HCT116 (cell line): ENCODE measurements at places on chromosomes 16 and 17. TPM values are rescaled to one million over a fixed set of nuclear protein-coding genes. Genes with fewer than 3 reads are reported as not detected.

The CCL7 gene
- total RNA-seq: not detected

DNA sequence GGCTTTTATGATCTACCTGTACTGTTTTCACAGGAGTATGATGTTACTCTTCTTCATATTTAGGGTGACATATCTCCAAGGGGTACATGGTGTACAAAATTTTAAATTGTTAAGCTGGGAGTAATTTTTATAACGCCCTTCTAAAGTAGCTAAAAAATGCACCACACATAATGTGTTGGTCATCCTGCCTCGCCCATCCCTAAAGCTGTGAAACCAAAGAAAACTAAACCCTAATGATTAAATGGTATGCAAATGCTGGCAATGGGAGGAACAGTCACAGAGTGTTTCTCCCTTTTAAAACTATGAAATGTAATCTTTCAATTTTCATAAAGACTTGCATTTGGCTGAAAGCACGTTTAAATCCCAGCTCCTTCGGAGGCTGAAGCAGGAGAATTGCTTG, 2.0 kb upstream of the KRT24 start:
- no peaks in the 10 kb centered on the region for H3K4me1 ChIP-seq
- no peak overlapping the region for H3K27ac ChIP-seq
- H3K4me3 ChIP-seq: no peak overlapping the region
- no peaks in the 10 kb centered on the region for H3K27me3 ChIP-seq

The SLC22A31 gene
- total RNA-seq: 53.7 TPM

The ASGR2 gene
- 0.32 TPM for total RNA-seq

DNA sequence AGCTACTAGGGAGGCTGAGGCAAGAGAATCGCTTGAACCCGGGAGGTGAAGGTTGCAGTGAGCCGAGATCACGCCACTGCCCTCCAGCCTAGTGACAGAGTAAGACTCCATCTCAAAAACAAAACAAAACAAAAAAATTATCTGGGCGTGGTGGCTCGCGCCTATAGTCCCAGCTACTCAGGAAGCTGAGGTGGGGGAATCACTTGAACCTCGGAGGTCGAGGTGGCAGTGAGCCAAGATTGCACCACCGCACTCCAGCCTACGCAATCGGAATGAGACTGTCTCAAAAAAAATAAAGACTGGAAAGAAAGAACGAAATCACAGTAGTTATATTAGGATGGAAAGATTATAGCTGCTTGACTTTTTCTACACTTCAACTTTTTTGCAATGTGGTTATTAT, 18.9 kb downstream of the COG1 start:
- peaks cover 30% of the 10 kb centered on the region for H3K36me3 ChIP-seq
- no peak overlapping the region for H3K27ac ChIP-seq

DNA sequence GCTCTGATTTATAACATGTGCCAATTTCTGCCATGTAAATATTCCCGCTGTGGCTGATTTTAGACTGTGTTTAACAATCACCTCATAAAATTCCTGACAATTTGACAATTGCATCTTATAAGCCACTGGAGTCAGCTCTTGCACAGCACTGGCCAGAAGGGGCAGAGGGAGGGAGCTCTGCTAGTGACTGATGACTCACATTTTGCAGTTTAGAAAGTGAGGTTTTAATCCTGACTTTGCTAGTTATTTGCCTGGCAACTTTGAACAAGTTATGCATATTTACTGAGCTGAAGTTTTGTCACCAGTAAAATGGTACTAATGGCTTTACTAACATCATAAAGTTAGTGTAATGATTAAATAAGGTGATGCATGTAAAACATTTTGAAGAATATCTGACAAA, 452.3 kb downstream of the CNTNAP4 start:
- no peak overlapping the region for H3K4me3 ChIP-seq
- H3K4me1 ChIP-seq: no peaks in the 10 kb centered on the region

DNA sequence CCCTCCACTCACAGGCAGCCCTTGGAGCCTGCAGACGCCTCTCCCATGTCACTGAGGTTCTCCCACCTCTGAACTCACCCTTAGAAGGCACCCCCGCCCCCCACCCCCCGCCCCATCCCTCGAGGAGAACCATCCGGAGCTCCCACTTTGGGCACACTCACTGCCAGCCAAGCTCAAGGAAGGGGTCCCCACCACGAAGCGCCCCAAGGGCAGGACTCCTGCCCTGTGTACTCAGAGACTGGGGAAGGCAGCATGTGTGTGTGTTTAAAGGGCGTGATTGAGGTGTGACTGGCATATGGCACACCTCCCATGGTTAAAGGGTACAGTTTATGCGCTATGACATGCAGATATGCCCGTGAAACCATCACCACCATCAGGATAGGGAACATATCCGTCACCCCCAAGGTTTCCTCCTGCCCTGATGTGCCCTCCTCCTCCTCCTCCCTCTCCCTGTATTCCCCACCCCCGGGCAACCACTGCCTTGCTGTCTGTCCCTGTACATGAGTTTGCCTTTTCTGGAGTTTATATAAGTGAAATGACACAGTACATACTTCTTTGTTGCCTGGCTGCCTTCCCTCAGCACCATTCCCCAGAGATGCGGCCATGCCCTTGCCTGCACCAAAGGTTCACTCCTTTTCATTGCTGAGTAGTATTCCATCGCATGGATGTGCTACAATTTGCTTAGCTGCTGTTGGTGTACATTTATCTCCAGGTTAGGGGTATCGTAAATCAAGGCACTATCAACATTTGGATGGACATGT, 14.0 kb upstream of the RBFOX3 start:
- H3K27me3 ChIP-seq: peaks cover 31% of the 10 kb centered on the region; the same call in 1 of the 2 replicates
- peaks cover 12% of the 10 kb centered on the region; the same call in 1 of the 2 replicates for H3K4me1 ChIP-seq
- DNase-seq: no peak
- H3K27ac ChIP-seq: no peak overlapping the region

DNA sequence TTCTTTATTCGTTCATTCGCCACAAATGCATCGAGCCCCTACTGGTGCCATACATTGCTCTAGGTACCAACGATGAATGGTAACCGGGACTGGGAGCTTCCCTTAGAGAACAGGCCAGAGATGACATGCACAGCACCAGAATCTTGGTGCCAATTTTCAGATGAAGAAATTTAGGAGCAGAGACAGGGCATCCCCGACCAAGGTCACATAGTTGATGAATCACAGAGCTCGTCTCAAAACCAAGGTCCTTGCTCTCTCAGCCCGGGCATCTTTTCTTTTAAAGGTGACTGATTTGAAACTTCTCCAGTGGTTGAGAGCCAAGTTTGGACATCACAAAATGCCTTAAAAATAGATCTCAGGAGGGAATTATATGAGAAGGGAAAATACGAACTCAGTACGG, 73.2 kb upstream of the C16orf82 start:
- DNase-seq: no peak
- no peak overlapping the region for H3K27ac ChIP-seq
- H3K4me1 ChIP-seq: no peaks in the 10 kb centered on the region
- no peaks in the 10 kb centered on the region for H3K36me3 ChIP-seq
- peaks cover 67% of the 10 kb centered on the region for H3K27me3 ChIP-seq

- H3K36me3 ChIP-seq: peaks cover 43% of the 10 kb centered on the region
- H3K4me3 ChIP-seq: no peak overlapping the region
These were observed 178.3 kb downstream of the MRTFB start for GRCh38 chr16:14249291-14250032.

GRCh38 chr17:79007504-79008381, 1.8 kb downstream of the CANT1 start:
- no peak overlapping the region; the same call in 1 of the 2 replicates for H3K4me3 ChIP-seq
- no peak for DNase-seq
- no peaks in the 10 kb centered on the region for H3K27me3 ChIP-seq
- H3K4me1 ChIP-seq: peaks cover 59% of the 10 kb centered on the region

- no peak for DNase-seq
- H3K4me3 ChIP-seq: no peak overlapping the region
- H3K4me1 ChIP-seq: no peaks in the 10 kb centered on the region
- H3K36me3 ChIP-seq: peaks cover 99% of the 10 kb centered on the region
- H3K27ac ChIP-seq: no peak overlapping the region
These were observed 9.0 kb downstream of the SRRM2 start for GRCh38 chr16:2761472-2761871.

The ZNF629 gene
- total RNA-seq: 18.4 TPM

DNA sequence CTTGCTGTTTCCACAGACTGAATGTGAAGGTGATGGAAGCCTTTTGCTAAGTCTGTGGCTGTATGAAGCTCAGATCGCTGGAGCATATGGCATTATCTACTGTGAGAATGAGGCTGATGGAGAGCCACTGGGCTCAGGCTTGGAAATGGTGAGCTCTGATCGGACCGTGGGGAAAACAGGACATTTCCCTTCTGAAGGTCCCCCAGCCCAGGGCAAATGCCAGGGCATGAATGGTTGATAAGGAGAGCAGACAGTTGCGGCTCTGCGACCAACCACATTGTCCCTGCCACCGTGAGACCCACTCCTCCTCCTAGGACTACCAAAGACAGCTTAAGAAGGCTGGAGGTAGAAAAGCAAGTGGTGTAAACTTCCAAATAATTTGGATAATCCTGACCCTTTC, 4.7 kb upstream of the CUEDC1 start:
- no peaks in the 10 kb centered on the region for H3K36me3 ChIP-seq
- DNase-seq: no peak
- no peak overlapping the region for H3K4me3 ChIP-seq
- no peaks in the 10 kb centered on the region for H3K27me3 ChIP-seq
- peaks cover 19% of the 10 kb centered on the region for H3K4me1 ChIP-seq
- no peak overlapping the region for H3K27ac ChIP-seq

The DNAI2 gene
- not detected for total RNA-seq

DNA sequence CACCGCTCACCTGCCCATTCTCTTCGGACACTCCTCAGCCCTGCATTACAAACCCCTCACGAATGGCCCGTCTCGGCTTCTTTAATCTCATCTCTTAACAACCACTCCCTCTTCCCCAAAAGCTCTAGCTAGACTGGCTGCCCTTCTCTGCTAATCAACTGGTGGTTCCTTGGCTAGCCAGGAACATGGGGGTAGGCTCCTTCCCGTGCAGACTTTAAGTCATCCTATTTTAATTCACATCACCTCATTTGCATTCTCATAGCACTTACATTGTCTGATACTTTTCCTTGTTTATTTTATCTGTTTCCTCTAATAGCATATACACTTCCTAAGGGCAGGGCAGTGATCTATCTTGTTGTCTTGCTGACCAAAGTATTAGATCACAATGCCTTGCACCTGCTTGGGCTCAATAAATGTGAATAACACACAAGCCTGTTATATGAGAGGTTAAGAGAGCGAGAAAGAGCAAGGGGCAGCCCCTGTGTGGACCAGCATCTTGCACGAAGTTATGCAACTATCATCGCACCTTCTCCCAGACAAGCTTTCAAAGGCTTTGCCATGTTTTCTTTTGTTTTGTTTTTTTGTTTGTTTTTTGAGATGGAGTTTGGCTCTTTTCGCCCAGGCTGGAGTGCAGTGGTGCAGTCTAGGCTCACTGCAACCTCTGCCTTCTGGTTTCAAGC, 9.8 kb downstream of the TP53 start:
- H3K27me3 ChIP-seq: no peaks in the 10 kb centered on the region
- DNase-seq: no peak
- no peak overlapping the region for H3K27ac ChIP-seq
- no peaks in the 10 kb centered on the region for H3K4me1 ChIP-seq

- no peak overlapping the region for H3K4me3 ChIP-seq
- no peaks in the 10 kb centered on the region for H3K36me3 ChIP-seq
- no peaks in the 10 kb centered on the region for H3K4me1 ChIP-seq
- no peak overlapping the region for H3K27ac ChIP-seq
These were observed 650.4 kb upstream of the RBFOX1 start for GRCh38 chr16:6682142-6682811.

DNA sequence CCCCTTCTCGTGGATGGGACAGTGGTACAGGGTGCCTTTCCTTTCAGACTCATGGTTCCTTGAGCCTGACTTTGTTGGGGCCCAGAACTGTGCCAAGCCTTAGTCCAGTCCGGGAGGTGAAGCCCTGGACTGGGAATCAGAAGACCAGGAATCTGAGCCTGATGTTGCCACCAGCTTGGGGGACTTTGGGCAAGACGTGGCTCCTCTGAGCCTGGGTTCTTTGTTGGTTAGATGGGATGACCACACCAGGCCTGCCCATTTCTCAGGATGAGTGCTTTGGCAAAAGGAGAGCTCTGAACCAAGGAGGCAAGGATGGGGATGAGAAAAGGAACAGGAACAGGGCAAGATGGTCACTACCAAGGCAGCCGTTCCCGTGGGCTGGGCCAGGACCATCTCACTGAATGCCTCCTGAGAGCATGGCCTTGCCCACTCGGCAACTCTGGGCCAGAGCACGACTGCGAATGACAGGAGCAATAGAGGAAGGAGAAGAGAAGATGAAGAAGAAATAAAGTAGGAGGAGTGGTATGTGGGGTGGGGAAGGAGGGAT, 32.5 kb downstream of the PITPNM3 start:
- peak overlapping the region; percentile 46 for H3K4me3 ChIP-seq
- no peaks in the 10 kb centered on the region for H3K27me3 ChIP-seq
- no peaks in the 10 kb centered on the region for H3K36me3 ChIP-seq
- H3K4me1 ChIP-seq: peaks cover 21% of the 10 kb centered on the region
- peak overlapping the region; percentile 29; the same call in 1 of the 2 replicates for H3K27ac ChIP-seq
- no peak for DNase-seq

The TAC4 gene
- total RNA-seq: not detected

DNA sequence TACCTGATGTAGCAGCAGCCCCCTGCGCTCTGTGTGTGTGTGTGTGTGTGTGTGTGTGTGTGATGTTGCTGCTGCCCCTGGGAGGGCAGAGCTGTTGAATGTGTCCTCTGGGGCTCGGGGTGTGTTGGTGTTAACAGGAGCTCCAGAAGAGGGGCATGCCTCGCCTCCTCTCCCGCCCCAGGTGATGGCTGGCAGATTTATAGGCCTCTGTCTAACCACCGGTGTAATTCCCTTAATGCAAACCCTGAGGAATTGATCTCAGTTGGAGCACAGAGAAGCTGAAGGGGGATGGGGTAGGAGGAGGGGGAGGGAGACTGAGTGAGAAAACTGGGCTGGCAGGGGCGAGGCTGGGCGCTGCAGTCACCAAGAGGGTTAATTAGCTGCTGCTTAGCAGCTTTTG, 10.0 kb downstream of the CACNA1G start:
- no peaks in the 10 kb centered on the region for H3K27me3 ChIP-seq
- H3K4me3 ChIP-seq: no peak overlapping the region
- DNase-seq: no peak
- H3K4me1 ChIP-seq: no peaks in the 10 kb centered on the region
- H3K36me3 ChIP-seq: no peaks in the 10 kb centered on the region

GRCh38 chr16:88466175-88466862, 13.2 kb downstream of the ZFPM1 start:
- no peak overlapping the region for H3K27ac ChIP-seq
- H3K4me1 ChIP-seq: peaks cover 12% of the 10 kb centered on the region
- H3K36me3 ChIP-seq: no peaks in the 10 kb centered on the region
- DNase-seq: no peak
- no peaks in the 10 kb centered on the region for H3K27me3 ChIP-seq
- H3K4me3 ChIP-seq: no peak overlapping the region

GRCh38 chr16:53958341-53958880, 254.5 kb downstream of the FTO start:
- H3K27me3 ChIP-seq: no peaks in the 10 kb centered on the region
- no peak overlapping the region for H3K27ac ChIP-seq
- H3K4me3 ChIP-seq: no peak overlapping the region
- no peaks in the 10 kb centered on the region for H3K36me3 ChIP-seq

The SOX15 gene
- total RNA-seq: 0.69 TPM

DNA sequence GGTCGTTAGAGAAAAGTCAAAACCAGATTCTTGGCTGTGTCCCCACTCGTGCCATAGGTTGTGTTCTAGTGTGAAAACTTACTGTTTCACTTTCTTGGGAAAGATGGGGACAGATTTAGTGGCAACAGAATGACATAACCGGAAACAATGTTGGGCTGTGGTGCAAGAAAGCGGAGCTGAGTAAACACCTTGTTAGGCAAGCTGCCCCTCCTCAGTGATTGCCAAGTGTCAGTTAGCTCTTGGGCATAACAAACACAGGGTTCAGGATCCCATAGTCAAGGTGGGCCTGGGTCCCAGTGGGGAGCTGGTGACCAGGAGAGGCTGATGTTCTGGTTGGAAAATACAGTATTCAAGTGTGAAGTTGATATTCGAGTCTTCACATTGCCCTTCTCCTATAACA, 15.4 kb downstream of the UBN1 start:
- no peak for DNase-seq
- H3K27ac ChIP-seq: no peak overlapping the region
- no peaks in the 10 kb centered on the region for H3K4me1 ChIP-seq
- no peaks in the 10 kb centered on the region for H3K27me3 ChIP-seq
- H3K4me3 ChIP-seq: no peak overlapping the region
- H3K36me3 ChIP-seq: peaks cover 45% of the 10 kb centered on the region
